ENCODE measurements at places on chromosomes 3 and 15.

GRCh38 chr15:71547011-71547410, 263.3 kb upstream of the NR2E3 start:
- no peak for DNase-seq

- no peak for DNase-seq
Observed at GRCh38 chr3:177263615-177264368, 66.5 kb upstream of the TBL1XR1 start.

DNA sequence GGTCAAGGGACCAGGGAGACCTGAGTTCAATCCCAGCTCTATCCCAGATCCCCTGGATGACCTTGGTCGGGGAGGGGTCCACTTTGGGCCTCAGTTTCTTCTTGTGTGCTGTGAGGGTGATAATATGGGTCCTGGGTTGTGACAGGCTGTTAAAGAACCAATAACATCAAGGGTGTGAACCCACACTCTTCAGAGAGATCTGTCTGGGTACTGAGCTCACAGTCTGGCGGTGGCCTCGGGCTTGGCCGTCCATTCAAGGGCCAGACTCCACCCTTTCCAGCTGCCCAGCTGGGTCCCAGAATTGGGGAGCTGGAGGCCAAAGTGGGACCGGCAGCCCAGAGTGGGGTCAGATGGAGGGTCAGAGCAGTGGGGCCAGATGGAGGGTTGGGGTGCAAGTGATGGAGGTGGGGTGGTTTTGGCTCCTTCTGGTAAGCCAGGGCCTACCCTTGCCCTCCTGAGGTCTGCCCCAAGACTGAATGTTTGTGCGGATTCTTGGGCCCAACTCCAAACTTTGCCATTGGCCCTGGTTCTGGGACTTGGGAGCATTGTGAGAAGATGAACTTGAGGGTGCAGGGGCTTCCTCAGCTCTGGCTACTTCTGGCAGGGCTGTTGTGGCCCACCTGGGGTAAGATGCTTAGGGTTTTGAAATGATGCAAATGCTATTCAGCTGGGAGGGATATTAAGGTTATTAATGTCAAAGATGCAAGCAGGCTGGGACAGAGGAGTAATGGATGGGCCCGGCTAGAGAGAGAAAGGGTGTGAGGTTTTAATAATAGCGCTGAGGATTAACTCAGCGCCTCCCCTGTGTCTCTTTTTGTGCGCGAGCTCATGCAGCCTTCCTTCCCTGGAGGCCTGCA, 1.5 kb downstream of the CORO2B start:
- no peak for DNase-seq

- no peak for DNase-seq
Observed at GRCh38 chr3:30982416-30983075, 88.1 kb upstream of the GADL1 start.

- no peak for DNase-seq
Observed at GRCh38 chr3:112020674-112021085, 13.9 kb upstream of the TMPRSS7 start.

DNA sequence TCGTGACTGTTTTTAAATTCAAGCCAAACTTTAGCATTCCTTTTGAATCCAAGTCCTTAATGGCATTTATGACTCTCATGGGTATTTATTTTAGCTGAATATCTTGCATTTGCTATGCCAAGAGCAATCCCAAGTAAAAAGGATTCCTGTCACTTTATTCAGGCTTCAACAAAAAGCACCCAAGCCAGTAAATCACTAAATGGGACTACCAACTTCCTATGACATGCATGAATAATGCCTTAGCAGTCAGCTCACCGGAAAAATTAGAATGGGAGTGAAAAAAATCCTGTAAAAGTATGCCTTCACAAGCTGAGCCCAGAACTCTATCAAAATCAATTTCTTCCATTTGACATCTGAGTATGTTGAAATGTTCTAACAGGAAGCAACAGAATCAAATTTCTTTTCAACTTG, 1297.9 kb downstream of the ROBO2 start:
- no peak for DNase-seq

- no peak for DNase-seq
Observed at GRCh38 chr3:25043177-25043576, 384.9 kb upstream of the RARB start.

DNA sequence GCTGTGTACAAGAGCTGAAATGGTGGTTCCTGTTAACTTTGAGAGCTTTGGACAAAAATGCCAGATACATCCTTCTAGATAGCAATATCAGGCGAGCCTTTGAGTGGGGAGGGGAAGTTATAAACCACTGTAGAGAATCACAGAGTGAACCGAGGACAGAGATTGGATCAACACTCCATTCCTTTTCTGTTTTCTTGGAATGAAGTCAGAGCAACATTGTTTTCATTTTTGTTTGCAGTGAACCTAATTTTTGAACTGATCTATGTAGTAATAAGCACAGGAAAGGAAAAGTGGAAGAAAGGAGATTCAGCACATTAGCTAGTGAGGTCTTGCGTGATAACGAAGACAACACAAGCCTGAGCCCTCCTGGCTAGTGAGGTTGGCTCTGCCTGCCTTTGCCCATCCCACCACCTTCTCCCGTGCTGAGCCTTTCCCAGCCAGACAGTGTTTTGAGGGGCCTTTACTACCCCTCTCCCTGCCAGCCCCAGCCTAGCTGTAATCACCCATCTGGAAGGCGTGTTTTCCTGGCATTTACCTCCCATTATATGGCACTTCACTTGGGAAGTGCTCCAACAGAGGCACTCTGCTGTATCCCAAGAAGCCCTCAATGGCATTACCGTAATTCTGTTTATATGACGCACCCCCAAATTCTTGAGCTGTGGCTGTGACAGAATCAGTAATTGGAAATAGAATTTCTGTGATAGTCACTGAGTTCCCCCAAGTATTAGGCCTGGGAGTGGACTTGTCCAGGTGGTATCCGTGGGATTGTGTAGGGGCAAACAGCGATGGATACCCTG, 129.8 kb downstream of the CACNA1D start:
- DNase-seq: no peak
